ENCODE measurements at places on chromosomes 7 and 10.

GRCh38 chr7:148135997-148136396, 454.6 kb upstream of the C7orf33 start:
- no peak for DNase-seq

DNA sequence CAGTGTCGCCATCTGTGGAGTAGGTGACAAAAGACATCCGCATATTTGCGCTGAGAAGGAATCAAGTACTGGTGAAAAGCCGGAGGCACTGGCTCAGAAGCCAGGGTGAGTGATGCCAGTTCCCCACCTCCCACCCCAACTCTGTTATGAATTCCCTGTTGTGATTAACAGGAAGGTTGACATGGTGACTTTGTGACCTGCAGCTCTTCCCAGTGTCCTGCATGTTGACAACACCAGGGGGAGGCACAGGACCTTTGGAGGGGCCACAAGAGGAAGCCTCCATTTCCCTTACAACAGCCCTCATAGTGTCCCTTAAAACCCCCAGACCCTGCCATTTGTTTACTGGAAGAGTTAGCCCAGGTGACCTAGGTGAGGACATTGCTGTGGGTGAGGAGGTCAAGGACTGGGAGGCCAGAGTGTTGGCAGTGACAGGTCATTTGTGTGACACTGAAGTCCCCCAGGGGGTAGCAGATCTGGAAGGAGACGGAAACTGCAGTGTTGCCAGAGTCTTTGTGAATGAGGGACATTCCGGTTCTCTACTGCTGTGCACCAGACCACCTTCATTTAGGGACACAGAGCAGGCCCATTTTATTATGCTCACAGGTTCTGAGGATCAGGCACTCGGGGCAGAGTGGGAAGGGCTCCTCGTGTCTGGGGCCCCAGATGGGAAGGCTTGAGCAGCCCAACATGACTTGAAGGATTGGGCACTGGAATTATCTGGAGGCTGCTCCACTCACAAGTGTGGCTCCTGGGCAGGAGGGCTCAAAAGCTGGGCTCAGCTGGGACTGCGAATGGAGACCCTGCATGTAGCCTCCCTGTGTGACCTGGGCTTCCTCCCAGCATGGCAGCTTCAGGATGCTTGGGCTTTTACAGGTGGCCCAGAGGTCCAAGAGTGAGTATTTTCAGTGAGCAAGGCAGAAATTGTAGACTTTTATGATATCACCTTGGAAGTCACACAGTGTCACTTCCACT, 13.0 kb upstream of the ANTXRL start:
- no peak for DNase-seq

GRCh38 chr7:28481091-28481926, 69.0 kb downstream of the CREB5 start:
- no peak for DNase-seq

DNA sequence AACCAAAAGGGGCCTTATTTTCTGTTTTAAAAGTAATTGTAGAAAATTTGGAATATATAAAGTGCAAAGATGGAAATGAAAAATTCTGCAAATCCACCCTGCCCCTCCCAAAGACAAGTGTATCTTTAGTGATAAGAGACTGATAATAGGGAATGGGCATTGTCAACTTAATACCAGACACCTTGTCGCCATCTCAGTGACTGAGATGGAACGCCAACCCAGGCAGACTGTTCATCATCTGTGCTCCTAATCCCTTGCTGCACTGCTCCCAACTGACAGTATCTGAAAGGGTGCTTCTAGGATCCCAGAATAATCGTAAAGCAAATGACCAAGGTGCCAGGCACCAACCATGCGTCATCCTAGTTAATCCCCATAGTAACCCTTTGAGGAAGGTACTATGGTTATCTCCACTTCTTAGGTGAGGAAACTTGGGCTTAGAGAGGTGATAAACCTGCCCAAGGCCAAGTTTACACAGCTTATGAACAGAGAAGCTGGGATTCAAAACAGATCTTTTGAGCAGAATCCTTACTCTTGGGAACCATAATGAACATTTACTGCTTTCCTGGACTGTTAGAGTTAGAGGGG, 583.7 kb downstream of the GATA3 start:
- no peak for DNase-seq

GRCh38 chr7:18290865-18291264, 204.7 kb upstream of the HDAC9 start:
- DNase-seq: no peak

DNA sequence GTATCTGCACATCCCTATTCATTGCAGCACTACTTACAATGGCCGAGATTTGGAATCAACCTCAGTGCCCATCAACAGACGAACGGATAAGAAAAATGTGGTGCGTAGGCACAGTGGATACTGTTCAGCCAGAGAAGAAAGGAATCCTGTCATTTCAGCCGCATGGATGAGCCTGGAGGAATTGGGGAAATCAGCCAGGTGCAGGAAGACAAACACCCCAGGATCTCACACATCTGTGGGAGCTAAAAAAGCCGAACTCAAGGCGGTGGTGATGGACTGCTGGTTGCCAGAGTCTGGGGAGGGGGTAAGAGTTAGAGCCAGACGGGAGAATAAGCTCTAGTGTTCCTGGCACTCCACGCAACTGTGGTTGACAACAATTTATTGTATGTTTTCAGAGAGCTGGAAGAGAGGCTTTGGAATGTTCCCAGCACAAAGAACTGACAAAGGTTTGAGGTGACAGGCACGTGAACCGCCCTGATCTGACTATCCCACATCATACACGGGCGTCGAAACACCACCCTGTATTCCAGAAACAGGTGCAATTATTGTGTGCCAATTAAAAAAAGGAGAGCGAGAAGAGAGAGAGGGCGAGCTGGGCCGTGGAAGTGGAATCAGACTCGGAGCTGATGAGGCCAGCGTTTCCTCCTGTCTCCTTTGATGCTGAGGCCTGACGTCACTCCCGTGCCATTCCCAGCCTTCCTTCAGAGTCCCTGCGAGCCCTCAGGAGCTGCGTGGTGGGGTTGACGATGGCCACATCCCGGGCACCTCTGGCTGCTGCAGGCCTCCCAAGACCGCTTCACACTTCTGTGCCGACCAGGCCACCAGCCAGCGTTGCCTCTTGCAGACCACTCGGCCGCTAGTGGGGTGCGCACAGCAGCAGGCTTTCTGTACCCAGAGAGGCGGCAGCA, 189.5 kb downstream of the DNAJB6 start:
- no peak for DNase-seq

- no peak for DNase-seq
Measured at GRCh38 chr10:36808625-36809362, 316.6 kb upstream of the ANKRD30A start.

GRCh38 chr10:29857843-29858701, 201.3 kb downstream of the JCAD start:
- DNase-seq: no peak

DNA sequence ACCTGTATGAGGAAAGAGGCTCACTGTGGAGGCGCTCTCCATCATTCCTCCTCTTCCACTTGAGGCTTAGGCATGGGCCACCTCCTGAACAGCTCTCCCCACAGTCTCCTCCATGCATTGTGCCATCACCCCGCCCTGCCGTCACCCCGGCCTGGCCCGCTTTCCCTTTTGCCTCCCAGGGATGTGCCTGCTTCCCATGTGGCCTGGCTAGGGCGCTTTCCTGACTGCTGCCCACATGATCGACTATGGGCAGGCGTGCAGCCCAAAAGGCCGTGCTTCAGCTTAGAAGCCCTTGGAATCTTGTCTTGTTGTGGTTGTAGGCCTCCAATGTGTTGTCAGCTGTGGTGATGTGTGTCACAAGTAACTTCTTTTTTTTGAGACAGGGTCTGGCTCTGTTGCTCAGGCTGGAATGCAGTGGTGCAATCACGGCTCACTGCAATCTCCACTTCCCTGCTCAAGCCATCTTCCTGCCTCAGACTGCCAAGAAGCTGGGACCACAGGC, 1.8 kb upstream of the ACTR3C start:
- no peak for DNase-seq

GRCh38 chr7:105097619-105098018, 83.6 kb downstream of the KMT2E start:
- DNase-seq: no peak

DNA sequence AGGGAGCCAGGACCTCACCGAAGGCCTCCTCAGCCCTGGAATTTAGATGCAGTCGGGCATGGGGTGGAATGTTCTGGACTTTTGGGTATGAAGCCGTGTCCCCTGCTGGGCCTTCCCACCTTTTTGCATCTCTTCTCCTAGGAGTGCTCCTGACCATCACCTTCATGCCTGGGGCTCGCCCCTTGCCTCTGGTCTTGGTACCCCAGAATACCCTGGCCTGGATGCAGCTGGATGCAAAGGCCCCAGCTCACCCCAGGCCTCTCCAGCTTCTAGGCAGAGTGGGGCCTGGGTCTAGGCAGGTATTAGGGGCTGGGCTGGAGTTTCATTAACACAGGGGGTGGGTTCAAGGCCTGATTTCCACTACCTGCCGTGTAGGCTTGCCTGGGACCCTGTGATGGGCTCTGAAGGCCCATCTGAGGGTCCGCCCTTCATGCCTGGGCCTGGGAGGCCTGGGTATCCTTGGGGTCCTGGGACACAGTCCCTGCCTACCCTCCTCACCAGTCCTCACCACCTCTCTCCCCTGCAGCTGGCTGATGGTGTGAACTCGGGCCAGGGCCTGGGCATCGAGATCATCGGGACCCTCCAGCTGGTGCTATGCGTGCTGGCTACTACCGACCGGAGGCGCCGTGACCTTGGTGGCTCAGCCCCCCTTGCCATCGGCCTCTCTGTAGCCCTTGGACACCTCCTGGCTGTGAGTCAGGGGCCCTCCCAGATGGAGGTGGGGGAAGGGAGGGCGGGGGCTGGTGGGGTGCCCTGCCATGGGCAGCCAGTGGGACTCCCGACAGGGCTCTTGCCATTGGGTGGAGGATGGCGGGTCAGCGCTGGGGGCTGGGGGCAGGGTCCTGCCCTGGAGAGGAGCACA, 10.1 kb downstream of the AQP1 start:
- DNase-seq: no peak

GRCh38 chr7:103113164-103113563, 35.7 kb downstream of the NAPEPLD start:
- no peak for DNase-seq

- no peak for DNase-seq
Measured at GRCh38 chr10:113843972-113844485, 9.9 kb downstream of the DCLRE1A start.

GRCh38 chr10:59557052-59557451, 152.6 kb downstream of the SLC16A9 start:
- DNase-seq: no peak

GRCh38 chr7:125651823-125652528, 722.4 kb upstream of the POT1 start:
- no peak for DNase-seq

DNA sequence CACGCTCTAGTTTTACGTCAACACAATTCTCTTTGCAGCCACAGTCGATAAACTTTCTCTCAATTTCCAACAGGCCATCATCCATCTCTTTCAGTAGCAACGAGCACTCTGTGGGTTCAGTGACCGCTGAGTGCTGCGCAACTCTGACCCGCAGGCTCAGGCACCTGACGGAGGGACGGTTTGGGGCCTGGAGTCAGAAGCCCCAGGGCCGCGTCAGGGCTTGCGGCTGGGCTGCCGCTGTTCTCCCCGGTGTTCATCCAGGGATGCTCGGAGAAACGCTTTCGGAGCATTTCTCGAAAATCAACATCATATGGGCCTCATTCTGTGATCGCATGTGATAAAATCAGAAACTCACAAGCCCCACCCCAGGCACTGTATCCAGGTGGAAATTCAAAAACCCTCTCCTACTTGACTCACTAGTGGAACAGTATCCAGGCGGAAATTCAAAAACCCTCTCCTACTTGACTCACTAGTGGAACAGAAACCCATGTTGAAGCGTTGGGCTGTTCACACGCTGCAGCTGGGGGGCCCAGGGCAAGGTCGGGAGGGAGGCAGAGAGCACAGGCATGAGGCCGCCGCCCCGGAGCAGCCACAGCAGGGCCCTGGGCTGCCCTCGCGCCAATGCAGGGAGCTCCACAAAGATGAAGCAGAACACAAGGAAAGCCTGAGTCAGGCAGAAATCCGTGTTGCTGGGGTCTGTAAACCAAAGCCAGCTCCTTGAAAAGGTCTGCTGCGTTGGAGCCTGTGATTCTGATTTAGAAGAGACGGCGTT, 73.3 kb upstream of the NKX6-2 start:
- no peak for DNase-seq

DNA sequence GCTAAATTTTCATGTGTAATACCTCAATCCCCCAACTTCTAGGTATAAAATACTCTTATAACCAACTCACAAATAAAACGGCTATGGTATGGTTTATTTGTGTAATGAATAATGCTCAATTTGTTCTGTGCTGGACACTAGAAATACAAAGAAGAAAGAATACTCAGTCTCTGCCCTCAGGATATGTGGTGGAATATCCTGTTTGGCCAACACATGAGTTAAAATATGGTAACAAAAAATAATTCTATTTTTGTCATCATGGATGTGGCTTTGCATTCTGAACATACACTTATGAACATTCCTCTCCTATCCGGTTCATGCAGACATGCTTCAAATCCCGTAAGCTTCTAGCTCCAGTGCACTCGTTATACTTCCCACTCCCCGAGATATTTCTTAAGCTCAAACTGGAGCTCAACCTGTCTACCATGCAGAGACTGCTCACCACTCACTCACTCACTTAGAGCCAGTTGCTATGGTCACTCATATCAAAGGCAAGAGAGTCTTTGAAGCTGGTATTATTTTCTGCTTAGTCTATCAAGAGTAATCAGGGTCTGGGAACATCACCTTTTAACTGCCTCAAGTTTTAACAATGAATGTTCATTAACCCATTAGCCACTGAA, 53.8 kb upstream of the SLC16A12 start:
- DNase-seq: no peak

- DNase-seq: no peak
Measured at GRCh38 chr7:108308903-108309302, 147.3 kb downstream of the NRCAM start.

DNA sequence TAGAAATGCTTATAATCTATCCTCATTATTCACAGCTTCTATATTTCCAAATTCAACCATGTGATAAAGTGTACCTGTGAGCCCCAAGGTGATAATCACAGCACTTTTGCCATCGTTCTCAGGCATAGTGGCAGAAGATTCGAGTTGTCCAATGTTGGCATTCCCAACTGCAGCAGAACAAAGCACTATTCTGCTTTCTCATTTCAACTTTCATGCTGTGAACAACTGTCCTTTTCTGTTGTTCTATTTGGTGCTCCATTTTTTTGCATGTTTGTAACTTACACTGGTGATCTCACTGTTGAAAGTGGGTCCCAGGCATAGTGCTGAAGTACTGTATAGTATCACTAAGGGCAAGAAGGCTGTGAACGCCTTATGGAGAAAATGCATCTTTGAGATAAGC, 438.2 kb downstream of the PAXIP1 start:
- DNase-seq: no peak

GRCh38 chr10:12531305-12532220, 182.2 kb downstream of the CAMK1D start:
- DNase-seq: no peak

GRCh38 chr10:104678658-104679057, 37.6 kb downstream of the SORCS3 start:
- DNase-seq: no peak

DNA sequence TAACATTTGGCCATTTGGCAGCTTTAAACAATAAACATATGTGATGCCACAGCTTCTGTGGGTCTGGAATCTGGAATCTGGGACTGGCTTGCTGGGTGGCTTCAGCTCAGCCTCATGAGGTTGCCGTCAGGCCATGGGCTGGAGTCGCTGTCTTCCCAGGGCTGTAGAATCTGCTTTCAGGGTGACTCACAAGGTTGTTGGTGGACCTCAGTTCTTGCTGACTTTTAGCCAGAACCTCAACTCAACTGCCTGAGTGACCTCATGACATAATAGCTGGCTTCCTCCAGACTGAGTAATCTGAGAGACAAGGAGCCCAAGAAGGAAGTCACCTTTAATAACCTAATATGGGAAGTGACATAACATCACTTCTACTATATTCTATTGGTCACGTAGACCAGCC, 44.6 kb upstream of the TSPAN13 start:
- DNase-seq: no peak

- DNase-seq: no peak
Measured at GRCh38 chr10:94803307-94803706, 40.8 kb downstream of the CYP2C19 start.
